Right lobe of liver (tissue), 6 donors: ENCODE measurements at places on chromosomes 6 and 20. TPM values are rescaled to one million over a fixed set of nuclear protein-coding genes. Genes with fewer than 3 reads are reported as not detected.
A peak's percentile ranks its signal among the peaks of the same experiment; 100 is the strongest.

DNA sequence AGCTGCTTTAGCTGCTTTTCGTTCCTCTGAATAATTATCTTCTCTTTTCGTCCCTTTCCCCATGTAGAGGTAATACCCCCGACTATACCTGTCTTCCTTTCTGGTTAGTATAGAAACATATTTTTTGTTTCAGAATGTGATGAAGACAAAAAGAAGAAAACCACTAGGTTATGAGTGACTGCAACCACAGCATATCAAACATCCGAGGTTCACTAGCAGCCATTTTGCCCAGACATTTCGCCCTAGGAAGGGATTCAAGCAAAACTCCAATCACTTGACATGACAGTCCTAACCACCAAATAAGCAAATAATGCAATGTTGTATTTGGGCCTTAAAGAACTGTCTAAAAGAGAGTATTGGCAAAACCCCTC is 9.4 kb downstream of the SNX5 start:
- DNase-seq, result no peak
- no peaks in the 10 kb centered on the region for H3K27me3 ChIP-seq
- H3K4me1 ChIP-seq, result peaks cover 64% of the 10 kb centered on the region
- no peak overlapping the region for H3K4me3 ChIP-seq
- peak overlapping the region; percentile 45 for H3K27ac ChIP-seq

DNA sequence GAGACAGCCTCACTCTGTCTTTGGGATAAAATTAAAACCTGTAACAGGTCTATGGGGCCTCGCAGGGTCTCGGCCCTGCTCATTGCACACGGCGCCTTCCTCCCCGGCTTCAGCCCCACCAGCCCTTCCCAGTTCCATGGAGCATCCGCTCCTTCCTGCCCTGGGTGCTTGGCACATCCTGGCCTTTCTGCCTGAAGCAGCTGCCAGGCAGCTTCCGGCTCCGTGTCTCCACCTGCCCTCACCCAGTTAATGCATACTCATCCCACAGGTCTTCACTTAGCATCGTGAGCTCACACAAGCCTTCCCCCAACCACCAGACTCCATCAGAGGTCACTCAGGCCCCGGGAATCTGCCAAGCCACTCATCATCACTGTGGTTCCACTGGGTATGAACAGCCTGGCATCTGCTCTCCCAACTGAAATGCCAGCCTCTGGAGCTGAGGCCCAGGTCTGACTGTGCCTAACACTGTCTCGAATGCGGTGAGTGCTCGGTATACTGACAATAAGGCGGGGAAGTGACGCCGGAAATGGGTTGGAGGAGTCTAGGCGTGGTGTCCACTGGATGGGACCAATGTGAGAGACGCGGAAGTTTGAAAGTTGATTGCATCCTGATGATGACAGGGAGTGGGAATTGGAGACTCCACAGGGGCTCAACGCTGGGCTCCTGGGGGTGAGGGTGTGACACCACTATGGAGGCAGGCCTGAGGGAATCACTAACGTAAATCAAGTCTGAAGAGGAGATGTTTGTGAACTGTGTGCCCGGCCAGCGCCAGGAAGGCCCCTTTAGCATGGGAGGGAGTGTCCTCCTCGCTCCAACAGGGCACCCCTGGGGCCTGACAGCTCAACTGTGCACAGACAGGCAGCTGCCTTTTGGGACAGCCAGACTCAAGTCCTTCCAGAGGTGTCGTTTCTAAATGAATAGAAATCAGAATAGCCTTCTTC is 245.8 kb downstream of the TTLL2 start:
- no peak for DNase-seq
- no peaks in the 10 kb centered on the region for H3K36me3 ChIP-seq
- H3K27ac ChIP-seq, result no peak overlapping the region
- no peak overlapping the region for H3K4me3 ChIP-seq
- H3K27me3 ChIP-seq, result no peaks in the 10 kb centered on the region
- no peaks in the 10 kb centered on the region for H3K4me1 ChIP-seq

- H3K27ac ChIP-seq, result peak overlapping the region; percentile 31
- no peaks in the 10 kb centered on the region for H3K36me3 ChIP-seq
- peaks cover 15% of the 10 kb centered on the region for H3K4me1 ChIP-seq
- no peak for DNase-seq
Observed at GRCh38 chr20:5949943-5950270, 426 bp downstream of the TRMT6 start.

DNA sequence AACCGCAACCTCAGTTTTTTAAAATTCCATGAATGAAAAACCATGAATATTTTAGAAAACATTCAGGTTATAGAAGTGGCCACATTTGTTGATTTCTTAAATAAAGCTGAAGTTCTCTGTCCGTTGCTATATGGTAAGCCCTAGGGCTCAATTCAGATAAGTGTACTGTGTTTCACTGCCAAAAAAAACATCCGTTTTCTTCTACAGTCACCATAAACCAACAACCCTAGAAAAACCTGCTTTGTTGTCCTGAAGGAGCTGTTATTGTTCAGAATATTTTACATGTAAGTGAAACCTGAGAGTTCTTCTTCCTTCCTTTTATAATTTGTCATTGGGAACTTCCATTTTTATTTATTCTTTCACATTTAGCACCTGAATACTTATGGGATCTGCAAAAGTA is 274.1 kb downstream of the TFAP2A start:
- H3K4me1 ChIP-seq, result no peaks in the 10 kb centered on the region
- no peak for DNase-seq
- H3K27me3 ChIP-seq, result no peaks in the 10 kb centered on the region

The PAX1 gene
- total RNA-seq, result not detected
